ENCODE measurements at places on chromosomes 13 and 19.
A peak's percentile ranks its signal among the peaks of the same experiment; 100 is the strongest.

- DNase-seq: no peak
These were observed 95.1 kb downstream of the RAB20 start for GRCh38 chr13:110466266-110466915.

DNA sequence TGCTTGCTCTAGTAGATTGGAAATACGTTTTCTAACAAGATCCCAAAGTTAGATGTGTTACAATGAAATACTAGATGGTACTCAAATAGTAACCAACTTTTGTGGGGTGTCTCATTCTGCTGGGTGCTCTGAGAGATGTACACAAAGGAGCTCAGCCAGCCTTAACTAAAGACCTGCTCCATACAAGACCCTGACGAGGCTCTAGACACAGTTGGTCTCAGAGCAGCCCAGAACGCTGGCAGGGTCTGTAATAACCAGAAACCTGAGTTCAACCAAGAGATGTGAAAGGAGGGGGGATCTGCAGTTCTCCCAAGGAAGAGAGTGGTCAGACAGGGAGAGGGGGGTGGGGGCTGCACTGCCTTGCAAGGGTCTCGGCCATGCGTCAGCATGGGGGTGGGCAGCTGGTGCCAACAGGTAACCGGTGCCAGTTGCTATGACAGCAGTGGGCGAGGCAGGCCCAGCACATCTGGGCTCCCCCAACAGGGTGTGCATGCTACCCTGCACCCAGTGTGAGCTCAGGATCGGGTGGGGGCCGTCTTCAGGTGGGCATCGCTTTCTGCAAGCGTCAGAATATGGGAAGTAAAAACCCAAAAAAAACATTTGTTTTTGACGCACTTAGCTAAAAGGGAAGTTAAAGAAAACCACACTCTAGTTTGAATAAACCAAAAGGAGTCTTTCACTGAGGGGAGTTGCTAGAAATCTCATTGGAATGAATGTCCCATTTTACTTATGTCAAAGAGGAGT, 68.0 kb upstream of the GPR183 start:
- peak; percentile 26 for DNase-seq

DNA sequence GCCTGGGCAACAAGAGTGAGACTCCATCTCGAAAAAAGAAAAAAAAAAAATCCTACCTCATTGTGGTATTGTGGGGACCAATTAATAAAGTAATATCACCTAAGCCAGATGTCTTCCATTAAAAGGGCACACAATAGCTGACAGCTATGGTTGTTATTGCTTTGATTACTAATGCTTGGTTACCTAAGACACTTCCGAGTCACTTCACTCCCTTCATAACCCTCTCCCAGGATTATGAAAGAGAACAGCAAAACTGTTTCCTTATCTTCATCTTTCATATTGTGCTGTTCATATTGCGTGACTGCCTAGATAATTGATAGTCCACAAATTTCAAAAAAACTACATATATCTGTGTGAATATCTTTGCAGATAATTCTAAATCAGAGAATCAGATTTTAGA, 10.3 kb upstream of the HSPH1 start:
- no peak for DNase-seq

DNA sequence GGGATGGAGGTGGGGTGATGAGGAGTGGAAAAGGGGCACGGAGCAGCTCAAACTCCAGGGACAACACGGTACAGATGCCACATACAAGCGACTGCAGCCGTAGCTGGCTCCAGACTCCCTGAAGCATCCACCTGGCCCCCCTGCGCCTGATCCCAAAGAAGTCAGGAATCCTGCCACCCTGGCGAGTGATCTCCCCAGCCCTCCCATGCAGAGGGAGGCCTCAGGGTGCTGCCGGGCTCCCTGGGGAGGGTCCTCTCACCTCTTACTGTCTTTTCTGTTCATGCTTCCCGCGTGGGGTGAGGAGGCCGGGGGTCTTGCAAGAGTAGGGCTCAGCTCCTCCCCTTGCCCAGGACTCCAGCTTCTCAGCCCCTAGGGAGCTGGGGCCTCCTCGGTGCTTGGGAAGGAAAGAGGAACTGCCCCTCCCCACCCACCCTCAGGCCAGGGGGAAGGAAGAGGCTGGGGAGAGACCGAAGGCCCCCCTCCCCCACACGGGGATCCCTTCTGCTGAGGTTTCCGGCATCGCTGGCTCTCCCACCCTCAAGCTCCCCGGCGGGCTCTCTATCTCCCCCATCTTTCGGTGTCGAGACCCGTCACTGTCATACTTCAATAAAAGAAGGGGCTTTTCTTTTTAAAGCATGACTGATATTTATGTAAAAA, at the start of gene RASGRP4:
Gene RASGRP4 (minus strand): TSS at position 410 of the 657 bp plus-strand sequence. CDS start 128 bp downstream, at position 282.
- DNase-seq: no peak

DNA sequence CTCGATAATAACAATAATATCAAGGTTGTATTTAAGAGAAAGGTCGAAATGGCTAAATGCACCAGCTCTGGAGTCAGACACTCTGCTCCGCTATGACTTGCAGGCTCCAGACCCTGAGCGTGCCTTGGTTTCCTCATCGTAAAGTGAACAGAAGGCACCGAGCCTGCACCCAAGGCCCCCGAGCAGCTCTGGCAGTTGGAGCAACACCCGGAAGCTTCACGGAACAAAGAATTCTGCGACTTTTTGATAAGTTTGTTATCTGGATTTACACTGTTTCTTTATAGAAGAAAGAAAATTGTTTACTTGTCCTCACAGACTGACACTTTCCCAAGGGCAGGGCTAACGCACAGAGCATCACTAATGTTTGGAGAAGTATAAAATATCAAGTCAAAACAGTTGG, 4.4 kb downstream of the GRTP1 start:
- DNase-seq: no peak

GRCh38 chr19:28358633-28359032, 854.3 kb downstream of the UQCRFS1 start:
- no peak for DNase-seq

- DNase-seq: no peak
These were observed 16.3 kb upstream of the TEX29 start for GRCh38 chr13:111304041-111304544.

DNA sequence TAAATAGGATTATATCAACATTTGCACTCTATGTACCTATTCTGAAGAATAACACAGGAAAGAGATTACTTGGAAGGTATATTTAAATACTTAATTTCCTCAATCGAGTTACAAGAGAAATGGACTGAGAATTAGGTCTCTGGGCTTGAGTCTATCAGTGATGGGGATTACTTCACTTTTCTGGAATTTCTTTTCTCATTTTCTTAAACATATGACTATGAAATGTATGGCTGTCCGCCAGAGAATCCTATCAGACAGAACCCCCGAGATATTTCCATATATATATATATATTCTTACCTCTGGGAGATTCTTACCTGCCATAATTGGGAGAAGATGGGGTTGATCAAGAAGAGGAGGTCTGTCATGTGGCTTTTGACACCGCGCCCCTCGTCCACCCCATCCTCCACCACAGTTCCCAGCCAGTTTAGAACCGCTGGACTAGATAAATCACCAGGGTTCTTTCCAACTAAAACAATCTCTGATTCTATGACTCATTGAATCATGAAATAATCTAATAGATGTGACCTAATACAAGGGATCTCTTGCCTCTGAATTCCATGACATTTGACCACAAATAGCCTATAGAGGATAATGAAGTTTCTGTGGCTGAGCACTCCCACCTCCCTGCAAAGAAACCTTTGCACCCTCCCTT, 231.3 kb downstream of the TBC1D4 start:
- DNase-seq: no peak
